Cerebellar nuclear complex (tissue), 1 donor: ENCODE measurements at places on chromosomes 4 and X.

- DNase-seq, result no peak
Observed at GRCh38 chrX:8632924-8633323, 99.0 kb downstream of the ANOS1 start.

- DNase-seq, result no peak
Observed at GRCh38 chrX:7925867-7926472, 1.2 kb downstream of the PNPLA4 start.

- DNase-seq, result no peak
Observed at GRCh38 chrX:11666164-11666563, 444 bp upstream of the ARHGAP6 start.

DNA sequence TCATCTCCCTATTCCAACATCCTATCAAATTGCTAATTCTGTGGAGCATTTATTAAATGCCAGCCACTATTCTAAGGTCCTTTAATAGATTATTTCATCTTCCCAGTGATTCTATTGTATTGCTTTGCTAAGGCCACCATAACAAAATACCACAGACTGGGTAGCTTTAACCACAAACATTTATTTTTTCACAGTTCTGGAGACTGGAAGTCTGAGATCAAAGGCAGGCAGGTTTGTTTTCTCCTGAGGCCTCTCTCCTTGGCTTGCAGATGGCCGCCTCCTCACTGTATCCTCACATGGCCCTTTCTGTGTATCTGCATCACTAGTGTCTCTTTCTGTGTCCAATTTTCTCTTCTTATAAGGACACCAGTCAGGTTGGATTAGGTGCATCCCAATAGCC, 64.5 kb downstream of the CPE start:
- no peak for DNase-seq

GRCh38 chr4:159652871-159653270, 550.0 kb downstream of the RAPGEF2 start:
- no peak for DNase-seq
